Stomach (tissue), 19 donors: ENCODE measurements at places on chromosomes 5 and 9. TPM values are rescaled to one million over a fixed set of nuclear protein-coding genes. Genes with fewer than 3 reads are reported as not detected.

- DNase-seq: no peak
These were observed 473.0 kb downstream of the TLR4 start for GRCh38 chr9:118177241-118177640.

GRCh38 chr5:37804401-37804800 lies 35.4 kb downstream of the GDNF start:
- no peak for DNase-seq

DNA sequence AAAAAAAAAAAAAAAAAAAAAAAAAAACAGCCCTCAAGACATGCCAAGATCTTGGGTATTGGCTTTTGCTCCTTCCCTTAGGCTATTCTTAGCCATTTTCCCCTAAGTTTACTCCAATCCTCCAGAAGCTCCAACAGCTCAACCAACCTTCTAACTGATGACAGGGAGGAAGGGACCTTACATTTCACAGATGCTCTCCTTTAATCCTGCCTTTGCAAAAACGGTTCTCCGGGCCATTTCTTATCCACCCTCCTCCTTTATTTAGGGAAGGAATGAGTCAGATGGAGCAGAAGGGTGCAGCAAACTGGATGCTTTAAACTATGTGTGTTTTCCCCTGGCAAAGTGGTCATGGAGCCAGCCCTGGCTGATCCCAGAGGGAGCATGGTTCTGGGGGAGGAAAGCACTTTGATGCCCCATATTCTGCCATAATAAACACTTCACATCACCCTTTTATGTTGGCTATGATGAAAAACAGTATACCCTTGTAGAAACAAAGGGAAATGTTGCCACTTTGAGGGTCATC lies 369.4 kb upstream of the DMAC1 start:
- no peak for DNase-seq

CLINT1 gene
- total RNA-seq: 196 TPM

FOXD4L5 gene
- total RNA-seq: not detected

GRCh38 chr5:132655821-132656773 lies 1.9 kb upstream of the IL13 start:
- peak; percentile 27 for DNase-seq

DNA sequence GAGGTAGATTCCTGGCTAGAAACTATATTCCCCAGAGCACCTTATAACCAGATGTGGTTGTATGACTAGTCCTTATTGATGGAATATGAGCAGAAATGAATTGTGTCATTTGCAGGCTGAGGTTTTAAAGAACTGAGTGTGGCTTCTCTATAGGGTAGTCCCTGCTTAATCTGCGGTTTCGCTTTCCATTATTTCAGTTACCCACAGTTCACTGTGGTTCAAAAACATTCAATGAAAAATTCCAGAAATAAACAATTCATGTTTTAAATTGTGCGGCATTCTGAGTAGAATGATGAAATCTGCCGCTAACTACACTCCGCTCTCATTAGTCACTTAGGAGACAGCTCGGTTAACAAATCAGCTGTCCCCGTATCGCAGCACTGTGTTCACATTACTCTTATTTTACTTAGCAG lies 65.1 kb downstream of the ANKRD55 start:
- no peak for DNase-seq

PCYOX1L gene
- total RNA-seq: not detected

TRPM6 gene
- total RNA-seq: 12.3 TPM

GRCh38 chr9:75712700-75713099 lies 177.8 kb upstream of the PCSK5 start:
- no peak for DNase-seq

DMAC1 gene
- total RNA-seq: 3.5 TPM

DNA sequence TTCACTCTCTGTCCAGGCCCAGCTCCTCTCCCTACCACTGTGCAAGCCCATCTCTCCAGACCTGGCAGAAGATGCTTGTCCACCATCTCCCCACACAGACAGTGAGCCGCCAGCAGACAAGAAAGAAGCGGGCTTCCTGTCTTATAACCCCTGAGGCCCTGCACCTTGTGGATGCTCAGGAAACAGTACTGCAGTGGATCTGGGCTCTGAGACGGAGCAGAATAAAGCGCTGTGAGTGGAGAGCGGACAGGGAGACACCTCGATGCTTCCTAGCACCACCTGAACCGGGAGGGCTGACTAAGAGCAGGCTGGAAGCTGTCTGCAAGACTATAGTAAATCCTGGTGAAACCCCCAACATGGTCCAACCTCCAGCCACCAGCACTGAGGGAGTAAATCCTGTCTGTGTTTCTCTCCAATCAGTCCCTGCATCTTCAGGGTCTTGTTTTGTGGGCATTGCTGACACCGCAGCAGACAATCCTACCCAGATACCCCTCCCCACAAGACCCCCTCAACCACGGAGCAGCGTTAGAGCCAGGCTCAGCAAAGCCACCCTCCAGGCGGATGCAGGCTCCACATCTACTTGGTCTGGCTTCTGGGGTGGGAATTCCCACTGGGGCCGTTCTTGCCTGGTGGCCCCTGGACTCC lies 18.7 kb downstream of the ORM2 start:
- DNase-seq: no peak

GRCh38 chr9:99180199-99180598 lies 41.5 kb downstream of the ALG2 start:
- DNase-seq: no peak

GRCh38 chr9:133605446-133605845 lies 3.7 kb downstream of the FAM163B start:
- DNase-seq: no peak

CDKN2AIPNL gene
- 7.0 TPM for total RNA-seq

DNA sequence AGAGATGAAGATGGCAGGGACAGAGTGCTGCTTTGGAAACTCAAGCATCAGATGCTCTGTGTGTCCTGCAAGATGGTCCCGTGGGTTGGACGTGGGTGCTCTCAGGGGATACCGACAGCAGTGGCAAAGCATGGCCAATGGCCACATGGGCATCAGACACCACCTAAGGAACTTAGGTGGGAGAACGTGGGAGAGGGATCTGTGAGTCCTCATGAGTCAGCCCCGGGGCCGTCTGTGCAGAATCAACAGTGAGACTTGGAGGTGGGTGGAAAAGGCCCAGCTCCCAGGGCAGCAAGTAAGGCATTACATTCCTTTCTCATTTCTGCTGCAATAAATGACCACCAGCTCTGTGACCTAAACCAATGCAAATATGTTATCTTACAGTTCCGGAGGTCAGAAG lies 77.0 kb downstream of the RAD23B start:
- no peak for DNase-seq

SLC6A7 gene
- total RNA-seq: not detected

GRCh38 chr5:123382252-123382651 lies 41.0 kb downstream of the CEP120 start:
- DNase-seq: no peak

ANKRD31 gene
- total RNA-seq: not detected

- no peak for DNase-seq
These were observed 5.5 kb downstream of the EPB41L4A start for GRCh38 chr5:112413611-112414010.

DND1 gene
- 6.4 TPM for total RNA-seq

DNA sequence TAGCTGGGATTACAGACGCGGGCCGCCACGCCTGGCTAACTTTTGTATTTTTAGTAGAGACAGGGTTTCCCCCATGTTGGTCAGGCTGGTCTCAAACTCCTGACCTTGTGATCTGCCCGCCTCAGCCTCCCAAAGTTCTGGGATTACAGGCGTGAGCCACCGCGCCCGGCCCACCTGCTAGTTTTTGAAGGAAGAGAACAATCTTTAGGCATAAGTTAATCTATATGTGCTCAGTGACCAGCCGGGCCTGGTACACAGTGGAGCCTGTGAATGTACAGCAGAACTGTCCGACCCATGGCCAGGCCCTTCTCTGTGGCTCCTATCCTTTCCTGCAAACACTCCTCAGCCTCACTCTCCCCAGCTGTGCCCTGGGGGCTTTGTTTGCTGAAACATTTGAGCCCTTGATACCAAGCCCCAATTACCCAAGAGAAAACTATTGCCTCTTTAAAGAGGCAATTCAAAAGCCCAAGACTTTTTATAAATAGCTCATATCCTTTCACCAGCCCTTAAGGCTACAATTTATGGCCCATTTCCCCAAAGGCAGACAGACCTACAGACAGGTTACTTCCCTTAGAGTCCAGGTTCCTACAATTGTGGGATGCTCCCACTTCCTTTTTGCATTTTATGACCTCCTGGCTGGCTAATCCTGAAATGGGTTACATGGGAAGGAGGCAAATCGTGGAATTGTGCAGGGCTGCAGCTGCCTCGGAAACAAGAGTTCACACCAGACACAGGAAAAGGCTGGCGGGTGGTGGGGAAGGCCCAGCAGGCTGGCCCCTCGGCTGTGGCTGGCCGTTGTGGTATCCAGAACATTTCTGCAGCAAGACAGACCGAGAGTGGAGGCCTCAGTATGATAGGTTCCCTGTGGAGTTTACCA lies 37.5 kb downstream of the SPRY4 start:
- DNase-seq: no peak

- no peak for DNase-seq
These were observed 59.1 kb downstream of the THBS4 start for GRCh38 chr5:80094236-80094738.

- DNase-seq: no peak
These were observed 112.4 kb downstream of the INIP start for GRCh38 chr9:112605518-112605917.

DNA sequence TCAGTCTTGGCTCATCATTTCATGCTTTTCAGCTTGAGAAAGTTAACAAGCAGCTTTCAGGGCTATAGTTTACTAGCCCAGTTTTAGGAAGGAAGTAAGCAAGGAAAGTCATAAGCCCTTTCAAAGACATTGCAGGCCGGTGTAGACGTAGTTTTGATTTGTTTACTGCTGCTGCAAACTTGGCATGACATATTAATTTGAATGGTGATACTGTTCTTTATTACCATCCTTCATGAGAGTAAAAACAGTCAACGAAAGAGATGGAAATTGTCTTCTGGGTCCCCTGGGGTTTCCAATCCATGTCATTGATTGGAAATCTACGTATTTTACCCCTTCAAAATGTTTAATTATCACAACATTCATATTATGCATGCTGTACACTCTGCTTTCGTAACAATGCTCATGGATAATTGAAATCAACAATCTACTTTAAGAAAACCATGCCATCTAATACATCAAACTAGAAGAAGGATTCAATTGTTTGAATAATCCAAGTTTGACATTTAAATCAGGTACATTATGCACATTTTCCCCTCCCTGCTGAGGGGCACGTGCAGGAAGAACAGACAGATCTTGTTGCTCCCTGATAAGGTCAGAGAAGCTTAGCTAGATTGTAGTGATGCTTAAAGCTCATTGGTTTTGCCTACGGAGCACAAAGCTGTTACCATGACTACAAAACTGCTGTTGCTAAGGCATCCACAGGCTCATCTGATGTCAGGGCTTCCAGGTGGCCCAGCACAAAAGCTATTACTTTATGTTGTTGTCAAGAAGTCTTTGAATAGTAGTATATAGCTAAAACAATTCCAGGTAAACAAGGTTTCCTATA lies 139.9 kb upstream of the PRLR start:
- DNase-seq: no peak

ZBED3 gene
- total RNA-seq: 132 TPM

GRCh38 chr5:38347040-38347763 lies 88.8 kb downstream of the EGFLAM start:
- no peak for DNase-seq

GRCh38 chr9:98909935-98910334 lies 33.8 kb upstream of the COL15A1 start:
- DNase-seq: no peak

IFNB1 gene
- not detected for total RNA-seq

DNA sequence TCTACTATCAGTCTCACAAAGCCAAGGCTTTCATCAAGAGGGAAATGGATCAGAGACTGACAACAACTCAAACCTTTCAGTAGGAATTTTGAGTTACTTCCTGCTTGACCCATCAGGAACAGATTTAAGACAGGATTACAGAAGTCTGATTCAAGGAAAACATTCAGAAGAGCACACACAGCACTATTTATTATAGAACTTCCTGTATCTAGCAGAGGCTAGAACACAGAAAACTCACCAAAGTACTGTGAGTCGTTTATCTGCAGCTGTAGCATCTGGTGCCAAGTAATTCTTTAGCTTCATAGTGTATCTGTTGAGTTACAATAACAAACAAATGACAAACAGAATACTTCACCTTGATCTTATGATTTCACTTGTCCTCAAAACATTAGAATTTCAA lies 13.8 kb downstream of the LEAP2 start:
- no peak for DNase-seq

DNA sequence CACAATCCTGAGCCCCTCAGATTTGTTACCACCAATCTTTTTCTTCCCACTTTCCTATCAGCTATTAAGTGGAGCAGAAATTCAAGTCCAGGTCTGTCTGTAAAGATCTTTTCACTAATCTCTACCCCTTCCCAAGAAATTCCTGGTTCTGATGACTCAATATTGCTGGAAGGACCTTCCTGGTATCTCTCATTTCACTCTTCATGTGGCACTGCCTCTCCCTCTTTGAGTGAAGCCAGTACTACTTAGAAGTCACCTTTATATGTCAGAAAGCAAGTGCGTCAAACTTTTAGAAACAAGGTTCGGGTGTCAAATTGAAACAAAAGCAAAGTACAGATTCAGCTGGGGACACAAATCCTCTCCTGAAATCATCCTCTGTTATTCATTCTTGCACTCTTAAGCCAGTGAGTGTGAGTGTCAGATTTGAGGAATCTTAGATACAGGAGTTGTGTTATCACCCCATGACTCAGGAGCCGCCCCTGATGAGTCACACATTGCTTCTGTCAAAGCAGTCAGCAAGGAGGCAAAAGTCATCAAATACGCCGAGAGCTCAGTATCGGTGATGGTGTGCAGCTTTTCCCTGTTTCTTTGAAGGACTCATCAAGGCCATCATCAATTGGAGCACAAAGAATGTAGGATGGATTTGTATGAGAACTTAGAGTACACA lies 313.0 kb downstream of the CETN3 start:
- DNase-seq: peak; percentile 61

ANKDD1B gene
- not detected for total RNA-seq

GRCh38 chr5:139138809-139139208 lies 59.4 kb downstream of the SIL1 start:
- DNase-seq: peak; percentile 66

ANKRD33B gene
- total RNA-seq: 1.4 TPM

CCDC152 gene
- total RNA-seq: not detected

TRPM3 gene
- total RNA-seq: 3.1 TPM

- peak; percentile 18 for DNase-seq
These were observed 54.1 kb downstream of the SPEF2 start for GRCh38 chr5:35671541-35672295.

CDKN2A gene
- total RNA-seq: not detected

WNT8A gene
- not detected for total RNA-seq

DNA sequence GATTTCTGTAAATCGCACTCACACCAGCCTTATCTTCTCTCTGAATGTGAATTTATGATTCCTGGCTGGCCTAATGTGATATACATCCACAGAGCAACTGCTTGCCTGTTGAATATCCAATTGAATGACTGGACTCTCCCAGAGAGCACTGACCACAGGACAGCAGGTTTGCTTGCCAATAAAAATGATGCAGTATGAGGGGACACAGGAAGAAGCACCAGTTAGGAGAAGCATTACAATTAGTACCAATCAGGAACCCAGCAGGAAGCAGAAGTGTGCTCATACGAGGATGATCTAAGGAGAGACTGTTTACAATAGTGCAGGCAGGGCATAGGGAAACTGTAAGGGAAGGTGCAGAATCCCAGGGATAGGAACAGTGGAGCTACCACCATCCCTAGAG lies 127.2 kb upstream of the ZNF366 start:
- DNase-seq: no peak

GRCh38 chr9:129234491-129234890 lies 56.4 kb upstream of the IER5L start:
- no peak for DNase-seq

ANKS6 gene
- total RNA-seq: 10.8 TPM
